ENCODE measurements at places on chromosomes 1 and 21.

- no peak for DNase-seq
Observed at GRCh38 chr1:66464802-66465201, 69.2 kb upstream of the SGIP1 start.

DNA sequence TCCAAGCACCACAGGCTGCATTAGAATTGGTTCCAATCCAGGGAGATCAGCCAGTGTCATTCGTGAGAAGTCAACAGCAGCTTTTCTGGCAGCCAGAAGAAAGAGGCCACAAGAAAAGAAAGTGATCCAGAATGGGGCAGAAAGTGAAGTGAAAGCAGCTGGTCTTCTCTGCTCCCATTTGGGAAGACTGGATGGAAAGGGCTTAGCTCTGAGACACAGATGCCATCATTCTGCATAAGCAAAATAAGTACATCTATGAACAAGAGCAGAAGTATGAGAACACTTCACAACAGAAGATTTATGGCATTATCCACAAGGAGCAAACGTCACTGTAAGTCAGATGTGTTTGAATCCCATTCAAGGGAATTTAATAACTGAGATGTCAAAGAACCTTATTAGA is 326.5 kb upstream of the ESRRG start:
- DNase-seq, result no peak

DNA sequence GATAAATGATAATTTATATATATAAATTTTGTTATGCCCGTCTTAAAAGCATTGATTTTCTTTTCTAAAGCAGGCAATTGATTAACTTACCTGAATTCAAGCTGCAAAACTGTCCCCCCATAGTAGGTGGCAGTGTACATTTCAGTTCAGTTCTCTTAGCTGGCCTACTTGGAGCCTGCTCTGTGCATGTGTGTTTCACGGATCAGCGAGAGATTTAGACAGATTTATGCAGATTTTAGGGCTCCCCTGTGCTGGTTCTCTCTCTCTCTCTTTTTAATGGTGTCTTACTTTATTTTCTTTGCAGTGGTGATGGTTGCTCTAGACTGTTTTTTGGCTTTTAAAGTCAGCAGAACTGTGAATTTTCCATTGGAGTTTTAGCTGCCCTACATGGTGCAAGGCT is 30.7 kb downstream of the CLIC4 start:
- no peak for DNase-seq

DNA sequence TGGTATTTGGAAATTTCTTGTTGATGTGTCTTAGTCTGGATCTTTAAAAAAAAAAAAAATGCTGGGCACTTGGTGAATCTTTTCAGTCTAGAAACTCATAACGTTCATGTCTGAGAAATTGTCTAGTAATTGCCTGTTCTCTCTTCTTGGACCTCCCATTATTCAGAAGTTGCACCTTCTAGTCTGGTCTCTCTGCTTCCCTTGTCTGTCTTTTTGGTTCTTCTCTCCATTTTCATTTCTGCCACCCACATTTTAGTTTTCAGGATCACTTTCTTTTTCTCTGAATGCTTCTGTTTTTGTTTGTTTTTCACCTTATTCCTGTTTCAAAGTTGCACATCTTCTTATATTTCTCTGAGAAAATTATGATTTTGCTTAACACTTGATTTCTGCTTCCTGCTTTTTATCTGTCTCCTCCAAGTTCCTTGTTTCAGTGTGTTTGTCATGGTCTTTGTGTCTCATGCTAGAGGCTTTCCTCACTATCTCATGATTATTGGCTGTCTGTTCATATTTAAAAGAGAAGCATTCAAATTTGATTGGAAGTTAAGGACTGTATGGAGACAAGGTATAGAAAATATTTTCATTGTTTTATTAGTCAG is 21.3 kb downstream of the BACE2 start:
- DNase-seq, result no peak

GRCh38 chr21:26972192-26972591 is 5.3 kb upstream of the ADAMTS5 start:
- no peak for DNase-seq

GRCh38 chr1:22089134-22089571 is 36.6 kb downstream of the CDC42 start:
- no peak for DNase-seq

DNA sequence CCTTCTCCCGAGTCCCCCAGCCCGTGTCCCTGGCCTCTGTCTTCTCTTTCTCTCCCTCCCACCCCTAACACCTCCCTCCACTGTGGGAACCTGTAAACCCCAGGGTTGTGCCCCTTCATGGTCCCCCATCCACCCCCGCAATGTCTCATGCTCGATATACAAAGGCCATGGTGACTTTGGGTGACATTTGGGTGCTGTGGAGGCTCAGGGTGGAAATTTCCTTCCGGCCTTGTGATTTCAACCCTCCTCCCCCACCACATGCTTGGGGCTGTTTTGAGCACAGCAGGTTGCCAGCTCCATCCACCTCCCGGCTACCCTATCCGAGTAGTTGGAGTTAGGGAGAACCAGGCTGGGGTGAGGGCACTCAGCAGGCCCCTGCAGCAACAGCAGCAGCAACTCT is 25.7 kb upstream of the VPS13D start:
- DNase-seq, result no peak

- DNase-seq, result no peak
Observed at GRCh38 chr1:206041640-206042039, 11.3 kb upstream of the RHEX start.

DNA sequence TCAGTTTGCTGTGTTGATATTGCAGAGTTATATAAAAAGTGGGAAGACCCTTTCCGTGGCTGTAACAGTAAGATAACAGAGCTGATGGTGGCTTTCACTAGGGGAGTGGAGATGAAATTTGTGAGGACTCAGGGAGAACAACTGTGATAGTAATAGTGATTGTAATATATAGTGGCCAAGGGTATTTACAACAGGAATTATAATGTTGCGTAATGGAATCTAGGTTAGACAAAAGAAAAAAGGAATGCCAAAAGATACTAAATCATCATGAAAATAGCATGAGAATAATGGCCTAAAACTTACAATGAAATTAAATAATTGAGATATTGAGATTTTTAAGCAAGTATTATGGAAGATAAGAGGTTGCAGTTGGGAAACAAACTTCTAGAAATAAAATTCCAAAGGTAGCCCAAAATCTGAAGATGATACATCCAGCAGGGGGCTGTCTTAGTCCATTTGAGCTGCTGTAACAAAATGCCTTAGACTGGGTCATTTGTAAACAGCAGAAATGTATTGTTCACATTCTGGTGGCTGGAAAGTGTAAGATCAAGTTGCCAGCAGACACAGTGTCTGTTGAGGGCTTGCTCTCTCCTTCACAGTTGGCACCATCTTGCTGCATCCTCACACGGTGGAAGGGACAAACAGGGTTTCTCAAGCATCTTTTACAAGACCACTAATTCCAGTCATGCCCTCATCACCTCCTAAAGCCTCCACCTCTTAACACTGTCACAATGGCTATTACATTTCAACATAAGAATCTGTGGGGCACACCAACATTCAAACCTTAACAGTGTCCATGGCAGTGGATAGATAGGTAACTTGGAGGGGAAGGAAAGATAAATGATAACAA is 711.2 kb downstream of the MRPL39 start:
- DNase-seq, result no peak

Data from sciatic nerve (tissue), 2 donors.